ENCODE measurements at places on chromosomes 4 and X.

- no peak for DNase-seq
Observed at GRCh38 chr4:145420595-145421214, 60.9 kb upstream of the SMAD1 start.

DNA sequence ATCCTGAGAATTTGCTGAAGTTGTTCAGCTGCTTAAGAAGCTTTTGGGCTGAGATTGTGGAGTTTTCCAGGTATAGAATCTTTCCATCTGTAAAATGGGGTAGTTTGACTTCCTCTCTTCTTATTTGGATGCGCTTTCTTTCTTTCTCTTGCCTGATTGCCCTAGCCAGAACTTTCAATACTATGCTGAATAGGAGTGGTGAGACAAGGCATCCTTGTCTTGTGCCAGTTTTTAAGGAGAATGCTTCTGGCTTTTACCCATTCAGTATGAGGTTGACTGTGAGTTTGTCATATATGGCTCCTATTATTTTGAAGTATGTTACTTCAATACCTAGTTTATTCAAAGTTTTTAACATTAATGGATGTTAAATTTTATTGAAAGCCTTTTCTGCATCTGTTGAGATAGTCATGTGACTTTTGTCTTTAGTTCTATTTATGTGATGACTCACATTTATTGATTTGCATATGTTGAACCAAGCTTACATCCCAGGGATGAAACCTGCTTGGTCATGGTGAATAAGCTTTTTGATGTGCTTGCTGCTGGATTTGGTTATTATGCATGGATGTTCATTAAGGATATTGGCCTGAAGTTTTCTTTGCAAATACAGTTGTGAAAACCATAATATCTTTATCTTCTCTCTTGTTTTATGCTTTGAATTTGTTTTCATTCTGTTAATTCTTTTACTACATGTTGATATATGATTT lies 573.8 kb upstream of the NDST4 start:
- DNase-seq, result no peak

- no peak for DNase-seq
Observed at GRCh38 chrX:48787505-48788443, 1.4 kb downstream of the GATA1 start.

DNA sequence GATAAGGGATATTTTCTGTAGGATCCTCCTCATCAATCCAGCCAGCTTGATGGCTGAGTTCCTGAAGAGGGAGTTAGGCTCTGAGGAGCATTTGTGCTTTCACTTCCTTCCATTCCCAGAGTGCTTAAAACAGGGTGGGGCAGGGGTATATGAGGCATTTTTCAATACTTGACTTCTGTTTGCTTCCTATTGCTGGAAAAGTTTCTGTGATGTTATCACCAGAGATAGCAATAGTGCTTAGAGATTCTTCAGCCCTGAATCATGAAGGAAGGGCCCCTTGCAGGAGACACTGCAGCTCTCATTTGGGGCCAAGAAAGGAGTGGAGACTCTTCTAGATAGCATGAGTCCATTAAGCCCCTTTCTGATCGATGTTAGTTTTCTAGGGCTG lies 166.7 kb upstream of the RPS6KA3 start:
- no peak for DNase-seq

- DNase-seq, result no peak
Observed at GRCh38 chr4:96654045-96654444, 814.2 kb downstream of the PDHA2 start.
